ENCODE measurements at places on chromosomes 2 and 18. TPM values are rescaled to one million over a fixed set of nuclear protein-coding genes. Genes with fewer than 3 reads are reported as not detected.

FRZB gene
- total RNA-seq, result 0.09 TPM

DNA sequence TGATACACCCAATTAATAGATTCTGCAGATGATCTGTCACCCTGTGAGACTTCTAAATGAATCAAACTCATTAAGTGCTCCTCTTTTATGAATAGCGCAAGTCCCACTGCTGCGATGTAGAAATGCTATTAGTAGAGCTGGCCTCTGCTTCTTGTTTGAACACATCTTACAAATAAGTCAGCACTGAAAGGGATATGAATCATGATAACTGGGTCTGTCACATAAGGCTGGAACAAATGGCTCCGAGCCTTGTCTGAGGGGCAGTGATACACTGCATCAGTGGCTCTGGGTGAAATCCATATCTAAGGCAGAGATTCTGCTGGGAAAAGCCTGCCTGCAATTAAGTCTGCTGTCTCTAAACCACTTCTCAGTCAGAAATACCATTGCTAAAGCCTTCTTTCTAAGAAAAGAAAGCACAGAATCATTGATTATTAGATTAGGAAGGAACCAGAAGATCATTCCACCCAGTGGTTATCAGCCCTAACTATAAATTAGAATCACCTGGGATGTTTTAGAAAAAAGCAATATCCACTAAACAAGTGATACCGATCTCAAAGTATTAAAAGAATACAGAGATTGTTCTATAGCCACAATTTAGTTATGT, 75.2 kb downstream of the SLC5A7 start:
- no peak for DNase-seq

ZAP70 gene
- total RNA-seq, result not detected

CERKL gene
- total RNA-seq, result not detected

DNA sequence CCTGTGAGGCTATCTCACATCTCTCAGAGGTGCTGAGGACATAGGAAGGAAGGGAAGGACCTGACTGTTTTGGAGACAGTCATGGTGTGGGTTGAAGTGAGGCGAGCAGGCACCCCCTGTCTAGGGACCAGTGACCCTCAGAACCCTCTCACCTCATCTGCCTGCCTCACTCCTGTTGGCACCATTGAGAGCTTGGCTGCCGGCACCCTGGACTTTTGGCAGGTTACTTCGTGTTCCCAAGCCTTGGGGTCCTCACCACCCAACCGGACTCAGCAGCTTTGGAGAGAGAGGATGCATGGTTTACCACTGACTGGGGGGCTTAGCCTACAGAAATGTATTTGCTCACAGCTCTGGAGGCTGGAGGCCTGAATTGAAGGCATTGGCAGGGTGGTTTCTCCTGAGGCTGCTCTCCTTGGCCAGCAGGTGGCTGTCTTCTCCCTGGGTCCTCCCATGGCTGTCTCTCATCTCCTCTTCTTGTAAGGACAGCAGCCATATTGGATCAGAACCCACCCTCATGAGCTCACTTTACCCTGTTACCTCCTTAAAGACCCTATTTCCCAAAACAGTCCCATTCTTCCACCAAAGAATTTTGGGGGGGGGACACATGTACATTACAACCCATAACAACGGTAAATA, 142.0 kb downstream of the TSN start:
- peak; percentile 20 for DNase-seq

GRCh38 chr2:181454686-181455450, 2.3 kb upstream of the ITGA4 start:
- DNase-seq, result no peak

EMILIN1 gene
- 16.6 TPM for total RNA-seq

CTDSP1 gene
- total RNA-seq, result 78.7 TPM

LCT gene
- 0.07 TPM for total RNA-seq

- DNase-seq, result no peak
These were observed 11.8 kb upstream of the CBLN2 start for GRCh38 chr18:72555968-72556367.

DNA sequence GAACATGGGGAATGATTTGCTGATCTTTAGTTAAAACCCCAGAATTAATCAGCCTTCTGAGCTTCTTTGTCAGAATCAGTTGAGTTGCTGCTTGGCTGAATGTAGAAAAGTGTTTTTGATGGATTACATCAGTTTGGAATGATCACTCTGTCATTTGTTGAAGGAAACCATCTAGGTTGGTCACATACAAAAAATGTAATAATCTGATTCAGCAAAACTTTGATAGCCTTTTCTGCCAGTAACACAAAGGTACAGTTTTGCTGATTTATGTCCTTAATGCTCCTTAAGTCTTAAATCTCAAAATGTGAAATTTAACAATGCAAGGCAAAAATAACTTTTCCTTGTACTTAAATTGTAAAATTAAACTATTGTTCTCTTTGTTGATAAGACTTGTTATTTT, 74.3 kb downstream of the GALNT13 start:
- no peak for DNase-seq

DNA sequence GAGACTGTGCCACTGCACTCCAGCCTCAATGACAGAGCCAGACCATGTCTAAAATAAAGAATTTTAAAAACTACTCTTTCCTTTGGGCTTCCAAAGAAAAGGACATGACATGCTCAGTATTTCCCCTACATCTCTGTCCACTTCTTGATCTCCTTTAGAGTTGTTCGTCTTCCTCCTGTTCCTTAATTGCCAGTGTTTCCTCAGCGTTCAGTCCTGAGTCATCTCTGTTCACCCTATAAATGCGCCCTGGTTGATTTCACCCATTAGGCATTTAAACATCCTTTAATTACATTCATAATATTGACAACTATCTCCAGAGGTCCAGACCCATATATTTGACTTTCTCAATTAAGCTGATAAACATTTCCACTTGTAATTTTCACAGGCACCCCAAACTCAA, 64.0 kb downstream of the AAK1 start:
- DNase-seq, result no peak

B3GNT2 gene
- 21.2 TPM for total RNA-seq

- DNase-seq, result no peak
These were observed 293.7 kb upstream of the ACVR2A start for GRCh38 chr2:147550995-147551731.

FTCDNL1 gene
- total RNA-seq, result 0.27 TPM

UPP2 gene
- total RNA-seq, result not detected

GRCh38 chr18:38557006-38557405, 991.4 kb upstream of the CELF4 start:
- no peak for DNase-seq

TMEM37 gene
- 2.9 TPM for total RNA-seq

DNA sequence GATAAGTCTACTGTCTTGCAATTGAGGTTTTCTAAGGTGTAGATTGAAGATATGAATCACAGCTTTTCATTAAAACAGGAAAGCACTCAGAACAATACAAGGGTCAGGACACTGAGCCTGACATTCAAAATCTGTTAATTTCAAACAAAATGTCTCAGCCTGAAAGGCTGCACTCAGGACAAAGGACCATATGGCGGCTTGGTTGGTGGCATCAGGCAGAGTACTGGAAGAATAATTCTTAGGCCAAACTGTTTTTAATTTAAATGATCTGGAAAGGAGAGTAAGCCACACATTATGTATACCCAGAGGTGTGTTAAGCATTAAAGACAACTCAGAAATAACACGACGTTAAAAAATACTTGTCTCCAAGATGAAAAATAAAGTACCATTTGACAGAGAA, 85.9 kb downstream of the SKA1 start:
- no peak for DNase-seq

DNA sequence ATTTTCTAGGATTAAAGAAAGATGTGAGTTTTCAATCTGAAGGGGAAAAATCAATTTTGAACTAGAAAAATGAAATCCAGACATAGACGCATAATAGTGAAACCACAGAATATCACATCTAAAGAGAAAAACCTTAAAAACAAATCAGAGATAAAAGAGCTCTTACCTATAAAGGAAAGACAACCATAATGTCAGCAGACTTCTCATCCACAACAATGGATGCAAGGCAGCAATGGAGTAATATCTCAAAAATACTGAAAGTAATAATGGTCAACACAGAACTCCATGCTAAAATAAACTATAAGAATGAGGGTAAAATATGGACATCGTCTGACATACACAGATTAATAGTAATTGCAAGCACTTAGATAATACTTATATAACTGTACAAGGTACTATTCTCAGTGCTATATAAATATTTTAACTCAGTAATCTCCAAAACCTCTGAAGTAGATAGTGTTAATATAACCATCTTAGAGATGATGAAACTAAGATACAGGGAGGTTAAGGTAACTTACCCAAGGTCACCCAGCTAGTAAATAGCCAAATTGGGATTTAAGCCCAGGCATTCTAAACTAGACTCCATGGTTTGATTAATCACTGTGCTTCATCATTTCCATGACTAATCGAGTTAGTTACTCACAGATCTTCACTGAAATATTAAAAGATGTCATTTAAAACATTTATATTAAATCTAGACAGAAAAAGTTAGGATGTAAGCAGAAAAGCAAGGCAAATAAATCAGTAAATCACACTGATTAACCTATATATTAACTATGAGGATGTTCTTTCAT, 89.4 kb upstream of the SPTBN1 start:
- no peak for DNase-seq

DNA sequence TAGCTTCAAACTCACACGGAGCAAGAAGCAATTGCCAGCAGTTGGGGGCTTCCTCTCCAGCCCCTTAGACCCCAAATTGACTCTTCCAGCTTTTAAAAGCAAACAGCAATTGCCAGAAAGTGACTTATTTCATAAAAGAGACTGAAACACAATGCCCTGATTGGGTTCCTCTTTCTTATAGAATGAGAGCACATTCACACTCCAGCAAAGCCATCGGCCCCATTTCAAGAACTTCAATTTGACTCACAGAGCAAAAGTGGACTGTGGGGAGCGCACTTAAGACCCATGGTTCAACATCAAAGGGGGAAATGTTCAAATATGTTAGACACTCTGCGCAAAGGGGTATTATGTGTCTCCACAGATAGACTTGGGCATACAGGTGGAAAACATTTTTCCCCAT, 484.7 kb downstream of the BCL11A start:
- DNase-seq, result no peak

SERPINB7 gene
- not detected for total RNA-seq

DNA sequence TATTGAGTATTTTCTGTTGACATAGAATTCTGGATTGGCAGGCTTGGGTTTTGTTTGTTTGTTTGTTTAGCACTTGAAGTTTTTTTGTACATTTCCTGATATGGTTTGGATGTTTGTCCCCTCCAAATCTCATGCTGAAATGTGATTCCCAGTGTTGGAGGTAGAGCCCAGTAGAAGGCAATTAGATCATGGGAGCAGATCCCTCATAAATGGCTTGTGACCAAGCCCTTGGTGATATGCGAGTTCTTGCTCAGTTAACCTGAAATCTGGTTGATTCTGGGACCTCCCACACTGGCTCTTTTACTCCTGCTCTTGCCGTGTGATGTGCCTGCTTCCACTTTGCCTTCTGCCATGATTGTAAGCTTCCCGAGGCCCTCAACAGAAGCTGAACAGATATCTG, 98.0 kb downstream of the PTPN4 start:
- DNase-seq, result no peak

DNA sequence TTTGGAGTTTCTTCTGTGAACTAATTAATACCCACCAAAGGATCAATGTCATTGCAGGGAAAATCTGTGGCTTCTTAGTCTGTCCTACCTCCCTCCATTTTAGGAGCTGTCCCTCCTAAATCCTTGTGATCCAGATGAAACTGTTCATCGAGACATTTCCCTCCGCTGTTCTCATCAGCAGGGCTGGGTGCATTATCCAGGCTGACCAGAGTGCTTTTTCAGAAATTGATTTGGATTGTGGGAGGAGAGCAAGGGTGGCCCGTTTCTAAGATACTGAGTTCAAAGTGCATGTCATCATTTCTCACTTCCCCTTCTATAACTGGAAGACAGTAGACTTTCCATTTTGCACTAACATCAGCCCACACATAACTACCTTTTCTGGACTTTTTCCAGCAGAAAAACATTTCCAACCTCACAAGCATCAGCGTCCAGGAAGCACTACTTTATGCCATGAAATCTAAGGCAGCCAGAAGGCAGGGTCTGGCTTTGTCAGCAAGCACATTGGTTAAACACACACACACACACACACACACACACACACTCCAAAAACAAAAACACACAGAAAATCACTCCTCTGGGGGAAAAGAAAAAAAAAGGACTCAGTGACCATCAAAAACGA, 94.1 kb downstream of the ANKRD44 start:
- peak; percentile 34 for DNase-seq

- peak; percentile 79 for DNase-seq
These were observed 122.8 kb downstream of the RAPGEF4 start for GRCh38 chr2:172858473-172858745.

ACMSD gene
- total RNA-seq, result not detected

MAPK4 gene
- total RNA-seq, result not detected

DNA sequence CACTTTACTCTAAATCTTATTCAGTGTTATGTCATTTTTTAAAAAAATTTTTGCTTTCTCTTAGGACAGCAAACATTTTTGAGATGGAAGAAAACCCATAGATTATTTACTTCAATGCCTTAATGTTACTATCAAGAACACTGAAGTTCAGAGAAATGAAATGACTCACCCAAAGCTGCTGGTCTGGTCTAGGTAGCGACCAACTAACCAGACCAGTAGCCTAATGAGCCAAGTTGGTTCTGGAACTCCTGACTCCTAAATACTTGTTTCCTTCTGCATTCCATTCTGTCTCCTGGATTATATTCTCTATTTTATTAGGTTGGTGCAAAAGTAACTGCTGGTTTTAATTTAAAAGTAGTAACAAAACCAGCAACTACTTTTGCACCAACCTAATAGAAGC, 35.4 kb downstream of the SLC8A1 start:
- no peak for DNase-seq

GRCh38 chr2:108945969-108946368, 43.1 kb downstream of the EDAR start:
- no peak for DNase-seq

BCL2 gene
- 3.8 TPM for total RNA-seq

DNA sequence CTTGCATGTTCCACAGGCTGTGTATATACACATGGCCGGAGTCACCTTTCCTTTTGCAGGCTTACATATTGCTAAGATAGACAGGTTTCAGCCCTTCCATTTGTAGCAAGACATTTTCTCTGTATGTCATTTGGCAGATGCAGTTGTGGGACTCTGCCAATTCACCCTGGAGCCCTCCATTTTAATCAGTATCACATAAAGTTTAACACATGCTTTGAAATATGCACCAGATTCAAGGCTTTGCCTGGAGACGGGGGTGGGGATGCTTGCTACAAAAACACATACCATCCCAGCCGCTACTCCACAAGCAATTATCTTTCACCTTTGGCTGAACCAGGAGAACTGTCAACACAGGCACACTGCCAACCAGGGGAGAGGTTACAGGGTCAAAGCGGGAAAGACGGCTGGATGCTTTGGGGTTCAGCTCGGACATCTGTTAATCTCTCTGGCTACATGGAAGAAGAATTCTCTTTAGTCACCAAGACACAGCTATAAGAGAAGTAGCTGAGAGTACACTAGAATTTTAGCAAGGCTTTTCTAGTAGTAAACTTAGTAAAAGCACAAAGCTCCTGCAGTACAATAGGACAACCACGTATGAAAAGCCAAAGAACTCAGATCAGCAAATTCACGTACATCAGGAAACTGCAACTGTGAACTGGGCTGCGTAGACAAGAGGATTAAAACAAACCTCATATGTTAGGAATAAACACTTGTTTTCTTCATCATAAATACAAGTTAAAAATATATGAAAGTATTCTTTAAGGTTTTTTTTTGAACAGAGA, 130.9 kb downstream of the EXOC6B start:
- peak; percentile 82 for DNase-seq

TCF4 gene
- 374 TPM for total RNA-seq

ST3GAL5 gene
- 12.7 TPM for total RNA-seq

GRCh38 chr18:74196220-74197119, 48.1 kb downstream of the TIMM21 start:
- DNase-seq, result peak; percentile 78

RGPD3 gene
- not detected for total RNA-seq

LYPD6B gene
- total RNA-seq, result not detected
